ENCODE measurements at places on chromosomes 12 and 14. TPM values are rescaled to one million over a fixed set of nuclear protein-coding genes. Genes with fewer than 3 reads are reported as not detected.
A peak's percentile ranks its signal among the peaks of the same experiment; 100 is the strongest.

SMIM41 gene
- total RNA-seq, result not detected

ERP27 gene
- total RNA-seq, result 8.3 TPM

WDR89 gene
- total RNA-seq, result 17.5 TPM

LRCOL1 gene
- total RNA-seq, result not detected

JAG2 gene
- total RNA-seq, result 1.5 TPM

CRACR2A gene
- total RNA-seq, result 33.3 TPM

DNA sequence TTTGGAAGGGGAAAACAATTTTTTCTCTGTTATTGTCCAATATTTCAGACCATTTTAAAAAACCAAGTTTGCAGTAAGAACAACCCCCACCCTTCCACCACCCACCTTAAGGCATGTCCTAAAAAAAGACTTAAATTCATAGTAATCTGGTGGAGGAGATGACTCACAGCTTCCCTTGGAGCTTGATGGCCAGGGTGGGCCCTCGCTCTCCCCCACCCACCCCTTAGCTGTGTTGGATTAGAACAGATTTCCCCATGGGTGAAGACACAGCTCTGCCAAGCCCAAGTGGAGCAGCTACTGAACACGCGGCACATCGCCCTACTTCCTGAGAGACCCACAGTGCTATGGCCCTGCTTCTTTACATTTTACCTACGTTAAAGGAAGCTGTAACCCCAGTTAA is 140.3 kb downstream of the GCH1 start:
- H3K4me1 ChIP-seq, result peaks cover 10% of the 10 kb centered on the region
- H3K27me3 ChIP-seq, result no peaks in the 10 kb centered on the region
- H3K36me3 ChIP-seq, result no peaks in the 10 kb centered on the region
- H3K27ac ChIP-seq, result no peak overlapping the region

DNA sequence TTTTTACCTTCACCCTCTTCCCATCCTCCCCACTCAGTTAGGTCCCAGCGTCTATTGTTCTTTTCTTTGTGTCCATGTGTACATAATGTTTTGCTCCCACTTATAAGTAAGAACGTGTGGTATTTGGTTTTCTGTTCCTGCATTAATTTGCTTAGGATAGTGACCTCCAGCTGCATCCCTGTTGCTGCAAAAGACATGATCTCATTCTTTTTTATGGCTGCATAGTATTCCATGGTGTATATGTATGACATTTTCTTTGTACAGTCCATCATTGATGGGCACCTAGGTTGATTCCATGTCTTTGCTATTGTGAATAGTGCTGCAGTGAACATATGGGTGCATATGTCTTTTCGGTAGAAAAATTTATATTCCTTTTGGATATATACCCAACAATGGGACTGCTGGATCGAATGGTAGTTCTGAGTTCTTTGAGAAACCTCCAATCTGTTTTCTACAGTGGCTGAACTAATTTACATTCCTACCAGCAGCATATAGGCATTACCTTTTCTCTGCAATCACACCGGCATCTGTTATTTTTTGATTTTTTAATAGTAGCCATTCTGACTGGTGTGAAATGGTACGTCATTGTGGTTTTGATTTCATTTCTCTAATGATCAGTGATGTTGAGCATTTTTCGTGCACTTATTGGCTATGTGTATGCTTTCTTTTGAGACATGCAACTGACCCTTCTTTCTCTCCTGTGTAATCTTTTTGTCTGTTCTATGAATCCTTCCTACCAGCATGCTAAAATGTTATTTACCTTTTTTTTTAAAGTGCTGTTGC is 279.7 kb upstream of the AMIGO2 start:
- H3K27me3 ChIP-seq, result no peaks in the 10 kb centered on the region
- peak overlapping the region; percentile 98 for H3K27ac ChIP-seq
- no peak overlapping the region for H3K4me3 ChIP-seq
- H3K4me1 ChIP-seq, result peaks cover 73% of the 10 kb centered on the region
- peaks cover 36% of the 10 kb centered on the region for H3K36me3 ChIP-seq

DNA sequence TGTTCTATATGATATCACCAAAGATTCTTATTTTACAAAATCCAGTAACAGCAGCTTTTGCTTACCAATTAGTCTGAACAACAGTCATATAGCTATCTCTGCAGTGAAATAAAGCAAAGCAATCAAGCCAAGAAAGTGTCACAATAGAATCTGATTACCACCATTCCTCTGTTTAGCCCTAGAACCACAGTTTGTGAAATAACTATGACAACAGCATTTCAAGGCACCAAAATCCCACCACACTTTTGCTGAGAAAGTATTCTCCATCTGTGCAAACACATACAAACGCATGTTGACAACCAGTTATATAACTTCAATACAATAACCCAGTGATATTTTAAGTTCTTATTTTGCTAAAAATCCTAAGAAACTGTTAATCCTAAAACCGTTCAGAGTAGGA is 7.4 kb downstream of the PPP1R13B start:
- H3K36me3 ChIP-seq, result no peaks in the 10 kb centered on the region
- H3K4me1 ChIP-seq, result peaks cover 2% of the 10 kb centered on the region
- no peak for DNase-seq
- no peak overlapping the region for H3K4me3 ChIP-seq

- H3K36me3 ChIP-seq, result no peaks in the 10 kb centered on the region
- H3K27me3 ChIP-seq, result peaks cover 10% of the 10 kb centered on the region
- peaks cover 16% of the 10 kb centered on the region for H3K4me1 ChIP-seq
- DNase-seq, result peak; percentile 44
- H3K4me3 ChIP-seq, result no peak overlapping the region
These were observed 5.5 kb downstream of the DNAH10 start for GRCh38 chr12:123767613-123768012.

- no peak overlapping the region for H3K4me3 ChIP-seq
- DNase-seq, result no peak
- H3K4me1 ChIP-seq, result peaks cover 22% of the 10 kb centered on the region
- no peaks in the 10 kb centered on the region for H3K36me3 ChIP-seq
- H3K27ac ChIP-seq, result no peak overlapping the region
These were observed 2.0 kb upstream of the P3H3 start for GRCh38 chr12:6826125-6826733.

- H3K27ac ChIP-seq, result no peak overlapping the region
- H3K4me3 ChIP-seq, result no peak overlapping the region
- no peaks in the 10 kb centered on the region for H3K36me3 ChIP-seq
- H3K27me3 ChIP-seq, result peaks cover 1% of the 10 kb centered on the region
- H3K4me1 ChIP-seq, result no peaks in the 10 kb centered on the region
These were observed 70.5 kb downstream of the SERPINA3 start for GRCh38 chr14:94682736-94683135.

GRCh38 chr14:20827326-20827725 is 24.7 kb upstream of the RNASE1 start:
- H3K27ac ChIP-seq, result no peak overlapping the region
- H3K4me3 ChIP-seq, result no peak overlapping the region
- H3K4me1 ChIP-seq, result no peaks in the 10 kb centered on the region

- no peak overlapping the region for H3K27ac ChIP-seq
- peaks cover 1% of the 10 kb centered on the region for H3K27me3 ChIP-seq
- no peak overlapping the region for H3K4me3 ChIP-seq
- no peaks in the 10 kb centered on the region for H3K4me1 ChIP-seq
- no peaks in the 10 kb centered on the region for H3K36me3 ChIP-seq
These were observed 204.9 kb downstream of the TMX1 start for GRCh38 chr14:51445001-51445390.

DNA sequence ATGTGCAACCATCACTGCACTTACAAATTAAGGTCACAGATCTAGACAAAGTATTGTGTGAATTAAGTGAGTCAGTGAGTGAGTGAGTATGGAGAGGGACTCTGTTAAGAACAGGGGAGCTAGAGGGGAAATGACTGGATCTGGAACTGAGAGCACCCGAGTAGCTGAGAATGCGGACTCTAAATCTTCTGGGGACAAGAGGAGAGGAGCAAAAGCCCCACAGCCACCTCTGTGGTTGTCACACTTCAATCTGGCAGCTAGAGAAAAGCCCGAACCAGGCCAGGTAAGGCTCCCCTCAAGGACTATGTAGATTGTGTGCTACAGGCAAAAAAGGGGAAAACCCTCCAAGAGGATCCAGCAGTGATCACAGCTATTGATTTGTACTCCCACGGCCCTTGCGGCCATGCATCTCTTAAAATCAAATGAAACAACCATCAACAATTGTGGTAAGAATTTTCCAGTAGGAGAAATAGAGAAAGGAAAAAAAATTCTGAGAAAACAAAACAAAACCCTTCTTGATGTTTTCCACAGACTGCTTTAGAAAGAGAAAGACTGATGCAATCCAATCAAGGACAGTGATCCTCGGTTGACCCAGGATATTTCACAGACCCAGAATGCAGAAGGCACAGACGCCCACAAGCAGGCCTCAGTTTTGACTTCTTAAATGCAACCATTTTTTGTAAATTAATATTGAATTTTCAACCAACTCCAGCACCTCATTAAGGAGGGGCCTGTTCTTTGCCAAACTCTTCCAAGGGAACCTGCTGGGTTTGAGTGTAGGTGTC is 109.6 kb downstream of the SLC38A6 start:
- no peak overlapping the region for H3K4me3 ChIP-seq
- H3K27me3 ChIP-seq, result no peaks in the 10 kb centered on the region
- H3K36me3 ChIP-seq, result no peaks in the 10 kb centered on the region
- H3K4me1 ChIP-seq, result no peaks in the 10 kb centered on the region
- no peak overlapping the region for H3K27ac ChIP-seq

- no peak for DNase-seq
- no peaks in the 10 kb centered on the region for H3K36me3 ChIP-seq
- no peak overlapping the region for H3K27ac ChIP-seq
- H3K27me3 ChIP-seq, result no peaks in the 10 kb centered on the region
- no peaks in the 10 kb centered on the region for H3K4me1 ChIP-seq
These were observed 310.0 kb downstream of the ADAMTS20 start for GRCh38 chr12:43241986-43242385.

GRCh38 chr12:127310548-127310947 is 956.4 kb upstream of the TMEM132C start:
- no peak overlapping the region for H3K27ac ChIP-seq
- DNase-seq, result no peak
- no peaks in the 10 kb centered on the region for H3K36me3 ChIP-seq
- H3K27me3 ChIP-seq, result peaks cover 2% of the 10 kb centered on the region
- H3K4me3 ChIP-seq, result no peak overlapping the region

Measured in activated CD4-positive, alpha-beta T cell treated with anti-CD3 and anti-CD28 coated beads, Interleukin-2, amount 10 ng/mL, durations not matched to agents 7 days and 5 days (primary cell).